ENCODE measurements at places on chromosomes 2 and 18.
A peak's percentile ranks its signal among the peaks of the same experiment; 100 is the strongest.

- DNase-seq, result peak; percentile 41
These were observed 480 bp downstream of the DSEL start for GRCh38 chr18:67515942-67516538.

GRCh38 chr2:96374211-96374951, 38.8 kb downstream of the NCAPH start:
- DNase-seq, result no peak

DNA sequence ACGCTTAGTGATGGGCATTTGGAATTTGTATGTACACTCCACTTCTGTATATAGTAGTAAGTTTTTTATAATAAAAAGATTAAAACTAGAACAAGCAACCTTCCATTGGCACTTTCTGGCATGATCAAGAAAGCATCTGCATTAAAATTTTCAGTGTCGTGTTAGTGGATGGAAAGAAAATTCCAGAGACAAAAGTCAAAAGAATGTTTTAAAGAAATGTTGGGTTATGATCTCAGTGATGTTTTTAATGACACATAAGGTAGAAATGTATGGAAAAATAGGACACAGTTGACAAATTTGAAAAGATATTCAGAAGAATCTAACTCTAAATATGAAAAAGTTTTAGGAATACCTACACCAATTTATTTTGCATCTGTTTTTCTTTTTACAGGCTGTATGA, 126.1 kb upstream of the FAM117B start:
- no peak for DNase-seq

DNA sequence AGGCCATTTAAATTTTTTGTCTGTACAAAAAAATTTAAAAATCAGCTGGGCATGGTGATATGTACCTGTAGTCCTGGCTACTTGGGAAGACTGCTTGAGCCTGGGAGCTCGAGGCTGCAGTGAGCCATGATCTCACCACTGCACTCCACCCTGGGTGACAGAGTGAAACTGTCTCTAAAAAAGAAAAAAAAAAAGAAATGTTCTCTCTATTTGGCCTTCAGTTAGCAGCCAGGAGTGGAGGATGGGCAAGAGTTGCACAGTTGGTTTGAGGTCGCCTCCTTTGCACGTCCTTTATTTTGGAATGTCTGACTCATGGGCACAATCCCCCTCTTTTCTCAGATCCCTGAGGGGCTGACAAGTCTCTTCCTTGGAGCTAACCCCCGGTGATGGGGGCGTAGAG, 26.3 kb downstream of the ITM2C start:
- no peak for DNase-seq

GRCh38 chr18:31102025-31102684, at the start of gene DSC2:
Gene DSC2, minus strand, starts transcription at chr18:31102421. Its CDS starts 450 bp downstream, at chr18:31101971.
- no peak for DNase-seq

GRCh38 chr2:48218169-48218568, 311.8 kb upstream of the STON1 start:
- no peak for DNase-seq

DNA sequence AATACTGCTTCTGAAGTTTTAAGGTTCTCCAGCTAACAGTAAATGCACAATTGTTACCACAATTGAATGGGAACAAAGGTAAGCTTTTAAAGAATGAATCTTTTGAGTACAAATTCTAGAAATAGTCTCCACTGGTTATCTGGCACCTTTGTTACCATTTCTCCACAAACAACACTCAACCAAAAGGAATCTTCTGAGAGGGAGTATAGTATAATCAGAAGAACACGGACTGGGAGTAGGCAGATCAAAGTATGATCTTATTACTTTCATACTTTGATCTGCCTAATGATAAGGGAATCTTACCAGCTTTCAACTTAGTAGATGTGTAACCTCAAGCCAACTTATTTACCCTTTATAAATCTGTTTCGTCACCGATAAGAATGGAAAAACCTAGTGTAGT, 1.4 kb downstream of the CEP76 start:
- DNase-seq, result no peak

DNA sequence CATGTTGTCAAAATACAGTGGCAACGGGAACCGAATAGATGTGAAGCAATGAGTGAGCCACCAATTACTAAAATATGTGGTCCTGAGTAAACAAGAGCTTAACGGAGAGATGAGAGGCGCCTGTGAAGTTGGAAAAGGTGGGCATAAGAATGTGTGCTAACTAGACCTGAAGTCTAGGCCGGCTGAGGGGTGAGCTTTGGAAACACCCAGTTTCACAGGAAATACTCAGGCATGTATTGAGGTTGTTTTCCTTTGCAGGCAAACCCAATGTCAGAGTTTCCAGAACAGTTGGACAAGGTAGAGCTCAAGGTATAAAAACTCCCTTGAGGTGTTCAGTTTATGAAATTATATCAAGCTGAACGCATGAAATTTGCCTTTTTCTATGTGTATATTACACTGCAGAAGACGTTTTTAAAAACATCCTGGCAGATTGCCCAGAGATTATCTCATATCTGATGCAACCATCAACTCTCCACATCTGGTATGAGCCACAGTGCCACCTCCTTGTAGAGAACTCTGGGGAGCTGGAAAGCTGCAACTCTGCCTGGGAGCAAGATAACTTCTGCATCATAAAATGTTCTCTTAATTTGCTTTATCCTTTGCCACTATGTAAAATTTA, 3.9 kb upstream of the WDSUB1 start:
- no peak for DNase-seq

DNA sequence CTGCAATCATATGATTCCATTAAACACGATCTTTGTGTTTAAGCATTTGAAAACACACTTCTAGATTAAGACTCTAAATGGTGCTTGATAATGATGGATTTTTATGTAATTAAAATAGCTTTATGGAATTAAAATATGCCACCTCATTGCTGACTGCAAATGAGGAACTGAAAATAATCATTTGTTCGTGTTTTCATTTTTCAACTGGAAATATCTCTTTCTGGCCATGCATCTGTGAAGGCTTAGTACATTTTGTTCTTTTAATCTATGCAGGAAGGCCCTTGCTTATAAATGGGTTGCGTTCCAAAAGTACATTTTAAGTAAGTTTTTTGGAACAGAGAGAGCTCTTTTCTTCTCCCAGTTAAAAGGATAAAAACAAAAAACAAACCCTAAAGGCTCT, 125.5 kb downstream of the MC4R start:
- DNase-seq, result no peak

DNA sequence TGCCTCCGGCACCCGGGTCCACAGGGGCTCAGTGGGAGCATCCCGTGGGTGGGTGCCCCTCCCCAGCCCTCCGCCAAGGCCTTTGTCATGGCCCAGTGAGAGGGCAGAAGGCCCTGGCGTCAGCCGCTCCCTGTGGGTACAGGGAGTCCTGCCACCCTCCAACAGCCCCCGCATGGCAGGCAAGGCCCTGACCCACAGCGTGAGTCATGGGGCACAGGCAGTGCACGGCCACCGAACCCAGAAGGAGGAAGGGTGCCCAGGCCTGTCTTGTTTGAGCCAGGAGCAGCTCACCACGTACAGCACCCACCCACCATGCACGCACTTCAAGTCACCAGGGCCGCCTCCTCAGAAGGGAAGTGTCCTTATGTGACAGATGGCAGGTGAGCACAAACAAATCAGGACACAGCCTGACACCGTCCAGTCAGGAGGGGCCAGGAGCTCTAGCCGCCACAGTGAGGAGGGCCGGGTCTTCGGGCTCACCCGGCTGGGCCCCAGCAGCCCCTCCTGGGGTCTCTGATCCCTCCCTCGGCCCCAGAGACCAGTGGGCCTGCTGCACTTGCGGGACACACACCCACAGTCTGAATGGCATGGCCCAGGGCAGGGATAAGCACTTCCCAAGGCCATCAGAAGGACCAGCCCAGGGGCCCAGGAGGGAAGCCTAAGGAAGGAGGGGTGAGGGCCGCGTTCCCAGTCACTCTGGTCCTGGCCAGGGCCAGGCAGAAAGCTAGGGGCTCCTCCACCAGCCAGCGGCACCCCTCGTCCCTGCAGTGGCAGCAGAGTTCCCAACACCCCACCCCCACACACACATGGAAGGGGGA, 25.8 kb downstream of the BIN1 start:
- peak; percentile 29 for DNase-seq

Measured in activated CD4-positive, alpha-beta T cell treated with anti-CD3 and anti-CD28 coated beads, Interleukin-2, amount 50 U/mL, for 4 hours (primary cell).